ENCODE measurements at places on chromosomes 3 and 15. TPM values are rescaled to one million over a fixed set of nuclear protein-coding genes. Genes with fewer than 3 reads are reported as not detected.

LRRC2 gene
- polyA plus RNA-seq: not detected

DNA sequence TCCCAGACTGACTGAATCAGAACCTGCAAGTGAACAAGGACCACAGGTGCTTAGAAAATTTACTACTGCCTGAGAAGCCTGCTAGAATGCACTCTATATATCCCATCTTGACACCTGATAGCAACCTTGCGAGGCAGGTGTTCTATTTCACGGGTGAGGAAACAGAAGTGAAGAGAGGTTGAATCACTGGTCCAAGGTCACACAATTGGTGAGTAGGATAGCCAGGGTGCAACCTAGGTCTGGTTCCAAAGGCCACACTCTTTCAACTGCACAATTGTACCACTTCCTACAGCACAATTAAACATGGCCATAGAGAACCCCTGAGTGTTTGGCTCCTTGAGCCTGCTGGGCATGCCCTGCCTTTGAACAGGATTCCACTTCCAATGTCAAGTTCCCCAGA, 87.0 kb downstream of the RAB11A start:
- no peak for DNase-seq

DNA sequence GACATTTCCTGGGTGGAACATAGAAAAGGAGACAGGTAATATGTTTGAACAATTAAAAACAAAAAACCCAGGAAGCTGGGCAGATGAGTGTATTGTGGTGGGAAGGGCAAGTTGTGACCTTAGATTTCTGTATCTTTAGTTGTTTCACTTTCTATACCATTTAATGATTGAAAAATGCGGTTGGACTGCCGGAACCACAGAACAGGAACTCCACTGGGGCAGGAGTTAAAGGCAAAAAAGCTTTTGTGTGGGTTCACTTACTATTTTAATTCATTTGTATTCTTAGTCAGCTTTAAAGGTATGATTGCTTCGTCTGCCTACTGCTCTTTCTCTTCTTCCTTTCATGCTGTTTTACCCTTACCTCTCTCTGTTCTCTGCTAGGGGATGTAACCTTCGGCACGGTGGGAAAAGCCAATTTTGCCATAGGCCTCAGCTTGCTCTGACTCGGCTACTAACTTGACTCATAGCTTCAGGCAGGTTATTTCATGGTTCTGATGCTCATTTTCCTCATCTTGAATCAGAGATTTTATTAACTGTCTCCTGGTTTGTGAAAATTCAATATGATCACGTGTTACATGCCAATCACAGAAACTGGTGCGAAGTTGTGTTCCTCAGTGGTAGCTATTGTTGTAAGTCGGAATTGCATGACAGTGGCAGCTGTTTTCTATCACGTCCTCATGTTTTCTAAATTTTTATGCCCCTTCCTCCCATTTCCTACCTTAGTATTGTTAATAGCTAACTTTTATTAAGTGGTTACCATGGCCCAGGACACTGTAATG, 1.6 kb upstream of the MCTP2 start:
- peak; percentile 78 for DNase-seq

DNA sequence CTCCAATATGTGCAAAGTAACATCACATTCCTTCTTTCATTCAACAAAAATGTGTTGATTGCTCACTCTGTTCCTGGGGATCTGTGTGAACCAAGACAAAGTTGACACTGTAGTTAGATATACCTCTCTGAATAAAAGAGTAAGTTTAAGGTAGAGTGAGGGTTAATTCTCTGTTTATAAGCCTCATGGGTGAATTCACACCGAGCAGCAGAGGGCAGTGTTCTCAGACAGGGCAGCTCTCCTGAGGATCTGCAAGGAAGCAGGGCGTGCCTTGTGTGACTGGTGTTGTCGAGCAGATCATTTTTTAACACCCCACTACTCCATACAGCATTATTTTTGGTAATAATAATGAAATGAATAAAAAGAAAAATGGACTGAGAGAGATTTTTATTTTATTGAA, 34.4 kb downstream of the PAQR9 start:
- DNase-seq: no peak

Data from naive B cell (primary cell).